ENCODE measurements at places on chromosomes 12 and 14.

GRCh38 chr12:96335270-96335669 is 65.0 kb downstream of the CDK17 start:
- DNase-seq, result no peak

GRCh38 chr14:53814392-53814791 is 142.2 kb downstream of the BMP4 start:
- DNase-seq, result no peak

DNA sequence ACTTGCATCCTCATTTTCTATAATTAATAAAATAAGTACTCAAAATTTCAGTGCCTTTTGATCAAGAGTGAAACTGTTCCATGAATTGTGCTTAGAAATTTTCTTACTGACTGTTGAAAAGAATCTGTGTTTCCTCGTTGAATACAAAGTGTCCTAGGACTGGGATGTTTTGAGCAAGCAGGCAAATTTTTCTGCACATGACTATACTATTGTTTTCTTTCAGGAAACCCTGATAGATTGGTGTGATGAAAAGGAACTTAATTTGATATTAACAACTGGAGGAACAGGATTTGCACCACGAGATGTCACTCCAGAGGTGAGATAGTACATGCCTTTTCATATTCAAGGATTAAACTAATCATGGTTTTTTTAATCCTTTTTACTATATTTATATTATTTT is 316.3 kb downstream of the GPHN start:
- peak; percentile 12 for DNase-seq

GRCh38 chr14:59925797-59926196 is 5.9 kb downstream of the LRRC9 start:
- DNase-seq, result no peak

GRCh38 chr12:67966560-67966959 is 22.7 kb upstream of the IFNG-AS1 start:
- no peak for DNase-seq

DNA sequence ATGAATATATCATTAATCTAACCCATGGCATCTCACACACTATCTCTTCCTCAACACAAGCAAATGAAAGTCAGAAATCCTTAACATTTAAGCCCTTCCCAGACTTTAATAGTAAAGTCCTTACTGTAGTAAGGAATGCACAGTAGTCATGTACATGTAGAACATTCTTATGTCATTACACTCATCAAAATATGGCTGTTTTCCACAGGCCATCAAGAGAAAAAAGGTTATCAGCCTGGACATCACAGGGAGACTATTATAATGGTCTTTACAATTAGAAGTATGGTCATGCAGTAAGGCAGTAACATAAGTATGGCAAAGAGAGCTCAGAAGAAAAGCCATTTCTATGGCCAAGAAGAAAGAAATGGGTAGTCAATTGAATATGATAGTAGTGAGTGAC is 121.2 kb downstream of the SLC6A15 start:
- no peak for DNase-seq

DNA sequence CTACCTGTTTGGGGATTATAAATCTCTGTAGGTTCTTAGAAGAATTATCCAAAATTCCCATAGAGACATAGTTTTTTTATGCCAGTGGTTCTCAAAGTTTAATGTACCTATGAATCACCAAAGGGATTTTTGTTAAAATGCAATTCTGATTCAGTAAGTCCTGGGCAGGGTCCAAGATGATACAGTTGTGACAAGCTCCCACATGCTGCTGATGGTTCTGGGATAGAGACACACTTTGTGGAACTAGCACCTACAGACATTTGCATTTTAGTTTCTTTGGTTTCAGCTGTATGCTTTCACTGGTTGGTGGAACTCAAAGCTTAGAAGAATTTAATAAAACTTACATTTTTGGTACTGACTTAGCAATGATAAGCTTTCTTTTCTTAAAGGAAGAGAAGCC is 80.4 kb downstream of the PTCSC3 start:
- no peak for DNase-seq

- DNase-seq, result no peak
Observed at GRCh38 chr14:68983191-68983590, 4.1 kb upstream of the ACTN1 start.

DNA sequence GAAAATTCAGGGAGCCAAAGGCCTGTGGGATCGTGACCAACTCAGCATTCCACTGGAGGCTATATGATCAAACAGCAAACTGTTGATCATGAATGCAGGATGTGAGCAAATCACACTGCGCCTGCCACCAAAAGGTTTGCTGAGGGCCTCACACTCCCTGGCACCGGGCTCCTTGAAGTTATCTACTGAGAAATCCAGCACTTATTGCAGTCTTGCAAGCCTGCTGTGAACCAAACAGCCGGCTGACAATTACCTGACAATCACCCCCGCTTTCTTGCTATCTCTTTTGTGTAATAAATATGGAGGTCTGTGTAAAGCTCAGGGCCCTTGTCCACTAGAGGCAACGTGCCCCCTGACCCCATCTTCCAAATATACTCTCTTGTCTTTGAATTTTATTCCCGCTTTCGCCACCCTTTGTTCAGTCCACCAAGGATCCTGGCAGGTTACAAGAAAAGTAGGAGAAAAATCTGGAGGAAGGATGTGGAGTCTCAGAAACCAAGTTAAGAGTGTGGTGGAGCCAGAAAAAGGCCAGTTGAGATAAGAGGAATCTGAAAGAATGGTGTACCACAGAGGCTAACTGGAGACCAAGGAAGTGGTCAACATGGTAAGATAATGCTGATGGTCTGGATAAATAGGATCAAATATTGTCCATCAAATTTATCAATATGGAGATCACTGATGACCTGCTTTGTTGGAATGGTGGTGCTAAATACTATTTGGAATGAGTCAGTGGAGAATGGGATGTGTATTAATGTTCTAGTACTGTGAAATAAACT is 229.2 kb downstream of the ALX1 start:
- no peak for DNase-seq

- no peak for DNase-seq
Observed at GRCh38 chr14:38311655-38312054, 55.8 kb upstream of the CLEC14A start.

DNA sequence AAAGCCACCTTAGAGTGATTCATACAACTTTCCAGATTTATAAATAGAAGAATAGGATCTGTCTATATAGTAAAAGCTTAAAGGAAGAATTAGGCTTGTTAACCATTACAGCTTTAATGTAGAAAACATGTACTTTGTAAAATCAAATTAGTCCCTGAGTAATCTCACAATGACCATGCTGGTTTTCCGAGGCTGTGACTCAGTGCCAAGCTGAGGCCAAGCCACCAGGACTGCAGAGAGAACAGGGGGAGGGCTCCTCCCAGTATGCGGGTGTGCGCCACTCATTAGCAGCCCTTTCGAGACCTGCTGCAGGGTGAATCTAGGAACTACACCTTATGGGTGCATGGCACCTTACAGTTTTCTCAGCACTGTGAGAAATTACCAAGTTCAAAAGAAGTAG is 167.0 kb downstream of the EFCAB11 start:
- DNase-seq, result no peak

DNA sequence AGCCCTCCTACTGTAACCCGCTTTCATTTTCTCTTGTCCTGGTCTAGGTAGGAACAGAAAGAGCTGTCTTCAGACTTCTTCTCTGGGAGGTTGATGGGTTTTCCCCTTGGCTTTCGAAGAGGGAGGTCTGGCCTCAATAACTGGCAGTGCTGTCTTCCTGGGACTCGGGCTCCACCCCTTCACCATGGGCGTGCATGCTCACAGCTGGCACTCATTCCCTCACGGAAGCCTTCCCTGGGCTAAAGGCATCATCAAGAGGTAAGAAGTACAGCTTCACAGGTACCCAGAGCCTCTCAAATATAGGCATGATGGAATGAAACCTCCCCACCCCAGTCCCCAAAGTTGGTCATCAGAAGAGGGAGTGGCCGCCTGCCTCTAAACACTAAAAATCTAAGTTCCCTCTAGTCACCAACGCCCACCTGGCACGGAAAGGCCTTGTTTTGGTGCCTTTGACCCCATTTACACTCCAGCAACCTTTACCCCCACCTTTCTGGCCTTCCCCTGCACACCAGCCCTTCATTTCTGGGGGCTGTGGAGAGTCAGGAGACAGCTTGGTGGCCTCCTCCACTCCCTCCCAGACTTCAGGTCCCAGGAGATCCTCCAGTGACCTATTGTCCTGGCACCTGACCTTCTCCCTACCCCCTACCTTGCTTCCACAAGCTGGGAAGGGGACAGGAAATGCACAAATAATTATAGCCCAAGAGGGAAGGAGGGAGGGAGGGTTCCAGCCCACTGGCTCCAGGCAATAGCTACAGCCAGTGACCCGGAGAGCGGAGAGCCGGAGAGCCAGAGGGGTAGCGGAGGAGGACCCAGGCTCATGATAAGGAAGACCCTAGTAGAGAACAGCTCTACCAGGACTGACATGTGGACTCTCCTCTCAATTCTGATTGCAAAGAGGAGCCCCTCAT is 2.8 kb downstream of the RAPGEF3 start:
- no peak for DNase-seq

DNA sequence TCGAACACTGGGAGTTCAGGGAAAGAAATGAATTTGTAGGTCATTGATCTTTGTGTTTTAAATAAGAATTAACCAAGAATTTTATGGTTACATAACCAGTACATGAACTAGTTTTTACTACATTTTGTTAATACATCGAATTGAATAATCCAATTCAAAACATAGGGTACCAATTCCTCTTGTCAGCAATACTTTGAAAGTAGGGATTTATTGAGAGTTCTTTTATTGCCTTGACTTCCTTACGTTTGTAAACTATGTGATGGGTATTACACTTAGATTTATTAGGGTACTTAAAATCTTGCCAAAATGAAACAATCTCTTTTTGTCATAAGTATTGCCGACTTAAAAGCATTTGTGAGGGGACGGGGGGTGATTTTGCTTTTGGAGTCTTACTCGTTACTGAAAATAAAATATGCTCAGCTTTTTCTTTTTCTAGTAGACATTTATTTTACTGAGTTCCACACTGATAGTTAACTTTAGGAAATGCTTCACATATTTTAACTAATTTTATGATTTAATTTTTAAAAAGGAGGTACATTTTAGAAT is 22.4 kb downstream of the SOCS2 start:
- DNase-seq, result no peak

- no peak for DNase-seq
Observed at GRCh38 chr12:89700191-89700810, 8.3 kb downstream of the ATP2B1 start.

- DNase-seq, result no peak
Observed at GRCh38 chr12:18799561-18799960, 61.6 kb downstream of the CAPZA3 start.

DNA sequence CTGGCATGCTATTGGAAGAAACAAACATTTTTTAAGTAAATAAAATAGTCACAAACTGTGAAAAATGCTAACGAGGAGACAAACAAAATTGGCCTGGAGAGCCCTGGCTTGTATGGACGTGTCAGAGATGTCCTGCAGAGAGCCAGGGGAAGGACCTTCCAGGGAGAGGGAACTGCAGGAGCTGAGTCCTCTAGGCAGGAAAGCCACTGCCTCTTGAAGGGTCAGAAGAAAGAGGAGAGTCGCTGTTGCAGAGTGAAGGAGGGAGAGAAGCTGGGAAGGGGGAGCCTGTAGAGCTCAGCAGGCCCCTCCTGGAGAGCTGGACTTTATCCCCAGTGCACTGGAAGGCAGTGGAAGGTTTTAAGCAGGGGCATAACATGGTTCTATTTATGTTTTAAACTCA is 80.3 kb upstream of the PWP1 start:
- DNase-seq, result no peak
